ENCODE measurements at places on chromosomes 2 and 18.

- no peak for DNase-seq
Measured at GRCh38 chr2:240520130-240520973, 37.4 kb downstream of the ANKMY1 start.

GRCh38 chr18:596288-596881 is 403 bp upstream of the CLUL1 start:
- no peak for DNase-seq

- DNase-seq = no peak
Measured at GRCh38 chr2:83802604-83803003, 656.5 kb downstream of the SUCLG1 start.

DNA sequence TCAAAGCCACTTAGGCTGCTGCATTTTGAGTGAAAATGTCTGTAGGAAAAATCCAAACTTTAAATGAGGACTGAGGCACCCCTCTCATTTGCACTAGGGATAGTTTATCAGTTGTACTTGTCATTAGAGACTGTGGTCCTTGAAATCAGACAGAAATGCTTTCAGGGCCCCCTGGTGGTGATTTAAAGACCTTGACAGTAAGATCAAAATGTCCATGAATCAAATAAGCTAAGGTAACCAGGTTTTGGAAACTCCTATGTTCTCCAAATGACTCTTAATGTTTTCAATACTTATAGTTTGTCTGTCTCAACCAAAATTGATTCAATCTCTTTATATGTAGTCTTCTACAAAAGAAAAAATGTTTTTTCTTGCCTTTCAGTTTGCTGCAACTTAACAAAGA is 28.8 kb upstream of the DDX18 start:
- DNase-seq = no peak

DNA sequence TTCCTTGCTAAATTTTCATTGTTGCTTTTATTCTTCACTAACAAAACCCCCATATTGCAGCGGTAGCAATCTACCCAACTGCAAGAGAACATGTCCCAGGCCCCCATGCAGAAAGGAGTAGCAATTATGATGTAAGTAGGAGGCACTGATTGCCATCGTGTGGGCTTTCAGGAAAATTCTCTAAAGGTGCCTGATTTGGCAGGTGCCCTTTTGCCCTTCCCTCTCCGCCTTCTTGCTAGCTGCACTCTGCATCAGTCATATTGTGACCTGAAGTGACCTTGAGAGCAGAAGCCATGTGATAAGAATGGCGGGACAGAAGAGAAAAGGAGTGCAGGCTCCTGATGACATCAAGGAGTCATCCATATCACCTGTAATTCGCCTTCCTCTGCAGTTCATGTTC is 112.1 kb downstream of the NCKAP5 start:
- no peak for DNase-seq

GRCh38 chr2:138071720-138072719 is 107.7 kb downstream of the HNMT start:
- DNase-seq = no peak

DNA sequence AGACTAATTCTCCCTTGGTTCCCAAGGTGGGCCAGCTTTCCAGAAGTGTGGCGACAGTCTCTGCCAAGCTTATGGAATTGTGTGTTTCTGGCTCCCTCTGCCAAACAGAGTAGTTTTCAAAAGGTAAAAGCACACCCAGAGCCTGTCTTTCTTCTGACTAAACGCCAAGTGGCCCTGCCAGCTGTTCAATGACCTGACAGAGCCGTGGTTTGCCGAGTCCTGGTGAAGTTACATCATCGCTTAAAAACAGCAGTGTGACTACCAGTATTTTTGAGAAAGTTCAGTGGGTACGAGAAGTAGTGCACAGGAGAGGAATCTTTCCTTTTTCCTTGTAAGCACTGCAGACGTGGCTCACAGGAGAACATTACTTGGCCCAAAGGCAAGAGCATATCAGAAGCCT is 1.9 kb downstream of the PER2 start:
- DNase-seq = peak; percentile 75

DNA sequence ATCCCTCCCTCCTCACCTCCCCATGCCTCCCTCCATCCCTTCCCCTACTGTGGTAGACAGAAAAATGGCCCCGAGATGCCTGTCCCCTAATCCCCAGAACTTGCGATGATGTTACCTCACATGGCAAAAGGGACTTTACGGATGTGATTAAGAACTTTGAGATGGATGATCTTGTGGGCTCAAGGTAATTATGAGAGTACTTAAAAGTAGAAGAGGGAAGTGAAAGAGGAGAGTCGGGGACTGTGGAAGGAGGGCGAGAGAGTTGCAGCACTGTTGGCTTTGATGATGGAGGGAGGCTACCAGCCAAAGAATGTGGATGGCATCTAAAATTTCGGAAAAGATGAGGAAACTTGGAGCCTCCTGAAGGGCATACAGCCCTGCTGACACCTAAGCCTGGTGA is 66.5 kb downstream of the AGAP1 start:
- no peak for DNase-seq

- DNase-seq = no peak
Measured at GRCh38 chr2:11753452-11753885, 7.0 kb downstream of the LPIN1 start.

DNA sequence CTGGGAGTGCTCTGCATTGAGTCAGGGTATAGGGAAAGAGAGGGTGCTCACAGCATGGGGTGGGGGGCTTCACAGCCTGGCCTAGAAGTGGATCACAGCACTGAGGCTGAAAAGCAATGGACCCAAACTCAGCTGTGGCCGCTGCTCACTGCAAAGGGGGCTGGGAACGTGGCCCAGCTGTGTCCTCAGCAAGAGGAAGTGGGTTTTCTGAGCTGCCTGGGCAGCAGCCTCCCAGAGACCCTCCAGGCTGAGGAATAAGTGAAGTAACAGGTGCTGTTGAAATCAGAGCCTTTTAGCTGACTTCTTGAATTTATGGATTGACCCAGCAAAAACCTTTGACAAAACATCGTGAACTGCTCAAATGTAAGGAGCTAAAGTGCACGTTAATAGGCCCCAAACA is 35.2 kb downstream of the PTGR3 start:
- DNase-seq = no peak

DNA sequence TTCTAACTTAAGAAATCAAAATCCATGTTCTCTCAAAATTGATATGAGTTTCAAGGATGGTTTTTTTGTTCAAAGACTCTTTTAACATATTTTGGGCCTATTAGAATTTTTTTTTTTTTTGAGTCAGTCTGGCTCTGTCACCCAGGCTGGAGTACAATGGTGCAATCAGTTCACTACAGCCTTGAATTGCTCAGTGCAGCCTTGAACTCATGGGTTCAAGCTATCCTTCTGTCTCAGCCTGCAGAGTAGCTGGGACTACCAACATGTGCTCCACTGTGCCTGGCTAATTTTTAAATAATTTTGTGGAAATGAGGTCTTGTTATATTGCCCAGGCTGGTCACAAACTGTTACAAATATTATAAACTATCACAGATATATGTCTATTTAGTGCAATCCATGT is 40.6 kb upstream of the RBMS1 start:
- DNase-seq = no peak

- peak; percentile 43 for DNase-seq
Measured at GRCh38 chr2:16617282-16618266, 48.1 kb downstream of the CYRIA start.

GRCh38 chr2:112242384-112242783 is 12.5 kb downstream of the ZC3H8 start:
- DNase-seq = no peak

DNA sequence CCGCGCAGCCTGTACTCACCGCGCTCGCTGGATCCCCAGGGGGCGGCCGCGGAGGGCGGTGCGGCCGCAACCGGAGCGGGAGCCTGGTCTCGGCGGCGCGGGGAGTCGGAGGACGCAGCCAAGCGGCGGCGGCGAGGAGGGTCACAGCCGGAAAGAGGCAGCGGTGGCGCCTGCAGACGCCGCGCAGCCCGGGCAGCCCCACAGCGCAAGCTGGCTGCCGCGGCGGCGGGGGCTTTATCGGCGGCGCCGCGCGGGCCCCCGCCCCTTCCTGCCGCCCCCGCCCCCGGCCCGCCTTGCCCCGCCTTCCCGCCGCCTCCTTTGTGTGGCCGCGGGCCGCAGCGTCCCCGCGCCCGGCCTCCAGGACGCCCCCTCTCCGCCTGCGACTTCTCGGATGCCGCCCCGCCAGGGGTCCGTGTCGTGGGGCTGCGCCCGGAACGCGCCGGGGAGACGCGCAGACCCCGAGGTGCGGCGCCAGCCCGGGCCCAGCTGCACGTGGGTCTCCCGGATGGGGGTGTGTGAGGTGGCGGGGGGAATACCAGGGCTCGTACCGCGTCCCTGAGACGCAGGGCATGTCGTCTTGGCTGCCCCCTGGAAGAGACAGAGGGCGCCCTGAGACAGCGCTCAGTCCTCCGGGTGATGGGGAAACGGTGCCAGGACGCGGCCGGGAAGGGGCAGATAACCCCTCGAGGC is at the start of gene SERPINE2:
Gene SERPINE2 (minus strand): TSS at position 207 of the 690 bp plus-strand sequence. CDS start 37,386 bp downstream, outside the sequence.
- DNase-seq = peak; percentile 66

GRCh38 chr2:88127888-88128653 is at the start of gene FABP1:
Gene FABP1, minus strand, starts transcription at chr2:88128062. Its CDS starts 45 bp downstream, at chr2:88128017.
- no peak for DNase-seq

DNA sequence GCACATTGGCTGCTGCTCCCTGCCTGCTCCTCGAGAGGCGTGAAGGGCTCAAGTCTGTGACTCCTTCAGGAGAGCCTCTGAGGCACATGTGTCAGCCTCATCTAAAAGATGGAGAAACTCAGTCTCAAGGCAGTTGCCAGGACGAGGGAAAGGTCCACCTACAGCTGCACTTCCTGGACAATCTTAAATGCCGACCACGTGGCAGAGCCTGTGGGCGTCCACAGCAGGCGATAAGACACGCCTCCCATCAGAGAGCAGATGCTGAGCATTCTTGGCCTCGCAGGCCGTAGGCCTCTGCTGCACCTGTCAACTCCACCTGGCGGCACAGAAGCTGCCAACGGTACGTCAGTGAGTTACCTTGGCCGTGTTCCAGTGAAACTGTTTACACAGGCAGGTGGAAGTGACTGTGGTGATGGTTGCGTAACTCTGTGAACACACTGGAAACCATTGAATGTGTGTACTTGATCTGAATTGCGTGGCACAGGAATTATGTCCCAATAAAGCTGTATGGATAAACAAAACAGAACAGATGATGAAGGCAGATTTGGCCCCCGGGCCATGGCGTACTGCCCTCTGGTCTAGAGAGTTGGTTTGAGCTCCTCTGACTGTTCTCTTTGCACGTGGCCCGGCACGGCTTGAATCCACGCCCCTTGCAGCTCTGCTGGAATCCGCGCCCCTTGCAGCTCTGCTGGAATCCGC is 114.5 kb downstream of the RNF144A start:
- no peak for DNase-seq

DNA sequence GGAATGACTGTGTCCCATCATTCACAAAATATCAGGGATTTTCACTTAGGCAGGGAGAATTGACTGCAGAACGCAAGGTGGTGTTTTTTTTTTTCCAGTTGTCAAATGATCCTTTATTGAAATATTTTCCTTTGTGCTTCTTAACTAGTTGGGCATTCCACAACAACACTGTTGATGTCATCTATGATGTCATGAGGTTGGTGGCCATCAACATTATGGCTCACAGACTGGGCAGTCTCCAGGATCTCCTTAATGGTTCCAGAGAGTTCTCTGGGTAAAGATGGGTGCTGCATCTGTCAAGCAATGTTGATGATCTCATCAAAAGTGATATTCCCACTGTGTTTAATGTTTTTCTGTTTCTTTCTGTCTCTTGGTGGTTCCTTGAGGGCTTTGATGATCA is 31.8 kb upstream of the PLEKHM3 start:
- DNase-seq = no peak

DNA sequence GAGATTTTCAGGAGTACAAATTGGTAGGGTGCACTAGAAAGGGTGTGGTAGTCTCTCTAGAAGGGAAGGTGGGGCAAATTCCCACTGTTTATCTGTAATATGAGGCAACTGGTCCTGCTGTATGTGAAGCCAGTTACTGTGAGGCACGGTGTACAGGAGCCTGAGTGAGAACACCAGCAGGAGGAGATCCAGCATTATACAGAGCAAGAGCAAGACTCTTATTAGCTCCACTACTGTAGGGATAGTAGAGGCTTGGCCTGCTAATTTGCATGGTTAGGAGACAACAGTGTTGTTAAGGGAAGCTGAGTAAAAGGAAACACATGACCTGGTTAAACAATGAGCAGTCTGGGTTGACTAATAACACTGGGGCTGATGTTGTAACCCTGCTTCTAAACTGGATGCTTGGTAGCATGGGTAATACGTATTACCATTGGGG is 76.3 kb upstream of the WDSUB1 start:
- DNase-seq = no peak

- DNase-seq = no peak
Measured at GRCh38 chr2:75569546-75569945, 8.8 kb upstream of the EVA1A start.

DNA sequence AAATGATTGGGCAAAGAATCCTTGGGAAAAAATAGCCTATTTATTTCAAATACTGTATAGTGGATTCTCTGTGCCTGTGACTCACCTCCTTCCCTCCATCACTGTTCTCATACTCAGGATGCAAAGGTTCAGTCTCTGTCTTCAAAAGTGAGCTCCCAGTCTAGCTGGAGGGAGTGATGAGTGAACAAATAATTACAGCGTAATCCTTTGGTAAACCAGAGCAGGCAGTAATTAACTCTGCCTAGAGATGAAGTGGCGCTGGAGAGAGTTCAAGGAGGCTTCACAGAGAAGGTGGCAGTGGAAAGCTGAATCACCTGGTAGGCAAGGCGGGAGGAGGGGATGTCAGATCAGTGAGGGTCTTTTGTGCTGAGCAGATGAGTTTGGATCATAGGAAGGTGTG is 6.5 kb downstream of the DGUOK start:
- DNase-seq = no peak

DNA sequence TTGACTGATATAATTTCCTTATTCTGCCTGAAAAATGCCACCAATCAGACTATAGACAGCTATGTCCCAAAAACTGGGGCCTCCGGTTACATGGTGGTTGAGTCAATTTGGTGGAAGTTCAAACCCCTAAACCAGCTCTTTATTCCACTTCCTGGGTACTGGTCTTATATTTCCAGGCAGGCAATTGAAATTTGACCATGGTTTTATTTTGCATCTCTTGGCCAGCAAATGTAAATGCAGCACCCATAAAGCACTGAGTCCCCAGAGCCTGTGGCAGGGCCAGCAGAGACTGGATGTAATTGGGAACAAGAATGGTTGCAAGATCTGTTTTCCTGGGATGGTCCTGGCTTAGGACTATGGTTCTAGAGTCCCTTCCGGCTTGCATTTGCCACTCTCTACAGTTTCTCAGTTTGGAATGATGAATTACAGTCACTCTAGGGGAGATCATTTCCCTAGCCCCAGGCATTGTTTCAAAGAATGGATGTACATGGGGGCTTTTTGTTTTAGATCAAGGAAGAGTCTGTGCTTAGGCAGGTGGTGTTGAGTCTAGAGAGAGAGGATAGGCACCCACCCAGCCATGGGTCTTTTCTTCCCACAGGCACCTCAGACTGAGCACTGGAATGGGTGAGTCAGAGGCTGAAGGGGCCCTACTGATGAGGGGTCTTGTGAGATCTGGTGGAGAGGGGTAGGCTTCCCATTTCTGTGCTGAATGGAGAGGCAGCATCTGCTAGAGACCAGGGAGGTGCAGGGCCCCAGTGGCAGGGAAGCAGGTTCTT is 108.4 kb upstream of the CDC42EP3 start:
- no peak for DNase-seq
